ENCODE measurements at places on chromosomes 3 and 15.

GRCh38 chr15:35289024-35289617, 204.0 kb upstream of the NANOGP8 start:
- DNase-seq, result peak; percentile 48

DNA sequence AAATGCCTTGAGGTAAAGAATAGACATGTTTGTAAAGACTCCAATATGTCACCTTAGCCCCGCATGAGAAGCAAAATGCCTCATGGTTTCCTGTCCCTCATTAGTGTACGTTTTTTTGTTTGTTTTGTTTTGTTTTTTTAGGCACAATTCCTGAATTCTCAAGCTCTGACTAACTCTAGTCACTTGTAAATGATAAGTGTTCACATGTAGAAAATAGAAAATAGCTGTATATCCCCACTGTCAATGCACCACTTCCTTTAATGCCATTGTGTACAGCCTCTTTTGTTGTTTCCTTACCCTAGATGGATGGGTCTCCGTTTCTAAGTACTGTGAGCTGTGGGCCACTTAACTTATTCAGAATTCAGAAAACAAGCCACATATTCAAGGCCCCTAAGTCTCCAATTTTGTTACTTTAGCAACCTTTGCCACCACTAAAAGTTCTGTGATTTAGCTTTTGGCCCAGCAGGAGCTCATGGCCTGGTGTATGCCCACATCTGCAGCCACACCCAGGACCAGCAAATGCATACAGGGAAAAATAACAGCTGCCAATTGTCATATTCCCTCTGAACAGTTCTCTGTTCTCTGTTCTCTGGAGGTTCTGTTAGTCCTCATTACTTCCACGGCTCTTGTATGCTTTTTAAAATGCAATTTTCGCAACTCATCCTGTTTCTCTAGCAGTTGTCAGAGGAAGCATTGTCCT, 655.5 kb downstream of the GBE1 start:
- DNase-seq, result no peak

DNA sequence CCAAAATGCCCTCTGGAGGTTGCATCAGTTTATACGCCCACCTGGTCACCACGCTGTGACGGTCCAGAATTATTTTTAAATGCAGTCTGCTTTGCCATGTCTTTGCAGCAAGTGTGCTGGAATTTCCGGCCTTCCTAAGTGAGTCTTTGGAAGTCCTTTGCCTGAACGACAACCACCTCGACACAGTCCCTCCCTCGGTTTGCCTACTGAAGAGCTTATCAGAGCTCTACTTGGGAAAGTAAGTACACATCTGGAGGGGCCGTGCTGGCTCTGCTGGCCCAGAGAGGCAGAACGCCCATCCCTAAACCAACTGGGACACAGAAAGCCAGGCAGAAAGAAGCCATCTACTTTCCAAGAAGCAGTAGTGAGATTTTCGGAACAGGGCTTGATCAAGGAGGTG, 101.8 kb downstream of the LRRK1 start:
- DNase-seq, result peak; percentile 0

DNA sequence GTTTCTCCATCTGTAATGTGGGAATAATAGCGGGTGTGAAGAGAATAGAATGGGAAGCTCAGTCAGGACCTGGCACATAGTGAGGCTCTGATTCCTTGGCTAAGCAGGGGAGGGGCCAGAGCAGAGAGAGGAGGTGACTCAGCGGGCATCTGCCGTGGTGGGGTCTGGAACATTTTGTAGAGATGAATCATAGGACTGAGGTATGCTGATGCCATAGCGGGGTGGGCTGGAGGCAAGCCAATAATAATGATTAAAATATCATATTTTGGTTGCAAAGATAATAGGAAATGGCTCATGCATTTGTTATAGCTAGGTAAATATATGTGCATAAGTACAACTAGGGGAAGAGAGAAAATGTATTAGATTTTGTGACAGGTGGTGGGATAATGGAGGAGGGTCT, 11.2 kb downstream of the TGM4 start:
- no peak for DNase-seq

DNA sequence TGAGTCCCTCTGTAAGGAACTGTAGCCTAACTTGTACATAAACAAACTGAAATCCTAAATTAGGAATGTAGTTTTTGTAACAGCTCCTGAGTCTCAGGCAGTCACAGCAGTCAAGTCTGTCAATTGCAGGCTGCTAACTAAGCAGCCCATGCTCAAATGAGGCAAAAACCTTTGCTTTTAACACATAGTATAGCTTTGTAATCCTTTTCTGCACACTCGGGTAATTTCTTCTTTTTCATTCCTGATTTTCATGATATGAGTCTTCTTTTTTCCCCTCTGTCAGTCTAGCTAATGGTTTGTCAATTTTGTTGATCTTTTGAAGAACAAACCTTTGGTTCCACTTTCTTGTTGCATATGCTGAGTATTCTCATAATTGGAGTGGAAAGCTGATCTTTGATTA, 84.9 kb upstream of the LRRFIP2 start:
- DNase-seq, result no peak

DNA sequence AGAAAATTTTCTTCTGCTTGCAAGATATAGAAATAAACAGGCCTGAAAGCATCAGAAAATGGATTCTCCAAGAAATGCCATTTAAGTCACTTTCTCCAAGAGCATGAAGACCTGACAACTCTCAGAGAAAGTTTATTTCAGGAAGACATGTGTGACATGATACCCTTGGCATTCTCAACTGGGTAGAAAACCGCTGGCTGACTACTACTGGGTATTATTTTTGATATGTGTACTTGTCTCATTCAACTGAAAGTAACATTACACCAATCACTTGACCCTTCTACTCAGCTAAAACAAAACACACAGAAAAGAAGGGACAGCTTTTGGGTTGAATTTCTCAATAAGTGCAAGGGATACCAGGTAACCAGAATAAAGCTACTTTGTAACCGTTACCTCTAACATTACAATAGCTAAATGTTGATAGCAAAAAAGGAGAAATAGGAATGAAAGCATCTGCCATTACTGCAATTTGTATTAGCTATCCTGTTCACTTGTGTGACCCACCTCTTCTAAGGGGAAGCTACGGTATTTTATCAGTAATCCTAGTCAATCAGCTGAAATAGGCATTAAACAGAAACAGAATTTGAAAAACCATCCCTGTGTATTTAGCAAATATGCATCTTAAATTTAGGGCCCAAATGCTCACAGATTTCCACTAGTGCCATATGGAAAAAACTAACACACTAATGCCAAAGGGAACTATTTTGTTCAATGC, 7.3 kb downstream of the TRA2B start:
- no peak for DNase-seq

DNA sequence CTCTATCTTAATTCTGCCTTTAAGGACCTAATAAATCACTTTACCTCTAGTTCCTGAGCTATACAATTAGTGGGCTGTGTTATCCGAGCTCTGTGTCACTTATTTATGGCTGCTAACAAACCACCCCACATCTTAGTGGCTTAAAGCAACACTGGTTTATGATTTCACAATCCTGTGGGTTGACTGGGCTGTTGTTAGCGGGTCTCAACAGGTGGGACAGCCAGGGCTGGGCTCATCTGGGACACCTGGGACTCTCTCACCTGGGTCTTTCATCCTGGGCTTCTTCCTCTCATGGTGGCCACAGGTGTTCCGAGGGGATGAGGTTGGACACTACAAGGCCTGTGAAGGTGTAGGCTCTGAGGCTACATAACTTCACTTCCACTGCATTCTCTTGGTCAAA, 35.8 kb upstream of the CHST2 start:
- DNase-seq, result no peak

DNA sequence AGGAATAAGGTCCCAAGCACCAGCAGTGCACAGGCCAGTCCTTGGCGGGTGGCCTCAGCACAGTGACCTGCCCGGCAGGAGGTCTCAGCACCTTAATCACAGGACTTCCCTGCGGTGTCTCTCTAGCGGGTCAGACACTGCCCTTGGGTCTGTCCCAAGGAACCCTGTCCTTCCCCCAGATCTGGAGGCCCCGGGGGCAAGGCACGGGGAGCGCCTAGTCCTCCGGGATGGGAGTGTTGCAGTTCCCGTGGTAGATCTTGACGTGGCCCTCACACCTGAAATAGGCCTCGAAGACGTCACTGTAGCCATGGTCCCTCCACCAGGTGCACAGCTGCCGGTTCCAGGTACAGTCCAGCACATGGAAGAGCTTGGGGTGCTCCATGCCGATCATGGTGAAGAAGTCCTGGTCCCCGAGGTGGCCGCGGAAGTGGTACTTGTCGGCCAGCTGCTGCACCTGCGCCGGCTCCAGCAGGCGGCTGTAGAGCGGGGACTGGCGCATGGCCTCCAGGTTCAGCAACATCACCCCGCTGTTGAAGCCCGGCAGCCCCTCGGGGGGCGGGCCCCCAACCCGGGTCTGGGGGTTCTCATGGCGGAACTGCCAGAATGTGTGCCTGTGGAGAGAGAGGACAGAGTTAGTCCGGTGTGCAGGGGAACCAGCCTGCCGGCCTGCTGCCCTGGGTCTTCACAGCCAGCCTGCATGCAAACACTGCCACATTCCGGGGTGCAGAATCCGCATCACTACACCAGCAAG, 201.3 kb downstream of the XXYLT1 start:
- DNase-seq, result no peak

GRCh38 chr3:141740349-141740748, 2.3 kb downstream of the RNF7 start:
- no peak for DNase-seq

DNA sequence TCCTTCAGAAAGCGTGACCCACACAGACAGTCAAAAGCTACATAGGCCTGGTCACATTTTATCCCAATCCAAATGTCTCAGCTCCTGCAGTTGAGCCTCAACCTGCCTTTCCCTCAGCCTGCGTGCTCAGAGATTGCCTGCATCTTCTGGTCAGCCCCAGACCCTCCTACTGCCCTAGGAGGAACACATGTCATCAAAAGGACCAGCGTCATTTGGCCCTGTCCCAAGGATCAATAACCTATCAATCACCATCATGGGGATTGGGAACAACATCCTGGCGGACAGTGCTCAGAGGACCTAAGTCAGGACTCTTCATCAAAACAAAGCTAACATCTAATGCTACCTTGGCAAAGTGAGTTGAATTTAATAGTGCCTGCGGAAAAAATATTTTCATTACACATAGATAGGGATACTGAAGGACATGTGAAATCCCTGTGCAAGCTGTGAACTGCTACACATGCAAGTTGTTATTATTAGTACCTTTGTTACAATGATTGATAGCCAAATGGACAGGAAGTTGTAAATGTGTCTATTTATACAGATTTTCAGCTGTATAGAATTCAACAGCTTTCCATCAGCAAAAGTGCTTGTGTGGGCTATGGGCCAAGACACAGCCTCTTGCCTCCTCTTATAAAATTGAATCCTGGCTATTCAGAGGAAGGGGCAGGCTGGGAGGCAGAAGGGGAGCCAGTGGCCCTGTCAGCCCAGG, 47.7 kb downstream of the UMPS start:
- no peak for DNase-seq

GRCh38 chr15:76324066-76324465, 12.5 kb upstream of the ISL2 start:
- no peak for DNase-seq

GRCh38 chr15:67144609-67145311, 79.4 kb downstream of the SMAD3 start:
- DNase-seq, result peak; percentile 48

DNA sequence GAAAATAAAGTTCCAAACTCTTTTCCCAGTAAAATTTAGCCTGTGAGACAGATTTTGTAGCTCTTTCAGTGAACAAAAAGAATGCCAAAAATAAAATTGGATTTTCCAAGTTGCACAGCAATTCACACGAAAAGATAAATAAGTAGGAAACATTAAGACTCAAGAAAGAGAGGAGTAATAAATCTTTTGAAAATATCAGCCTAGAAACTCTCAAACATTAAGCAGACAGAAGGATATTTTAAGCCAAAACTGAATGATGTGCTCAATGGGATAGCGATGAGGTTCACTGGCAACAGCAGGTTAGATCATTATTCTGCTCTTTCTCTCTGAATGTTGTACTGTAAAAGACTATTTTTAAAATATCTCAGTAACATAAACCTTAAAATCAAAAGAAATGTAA, 115.0 kb downstream of the STAG1 start:
- no peak for DNase-seq

DNA sequence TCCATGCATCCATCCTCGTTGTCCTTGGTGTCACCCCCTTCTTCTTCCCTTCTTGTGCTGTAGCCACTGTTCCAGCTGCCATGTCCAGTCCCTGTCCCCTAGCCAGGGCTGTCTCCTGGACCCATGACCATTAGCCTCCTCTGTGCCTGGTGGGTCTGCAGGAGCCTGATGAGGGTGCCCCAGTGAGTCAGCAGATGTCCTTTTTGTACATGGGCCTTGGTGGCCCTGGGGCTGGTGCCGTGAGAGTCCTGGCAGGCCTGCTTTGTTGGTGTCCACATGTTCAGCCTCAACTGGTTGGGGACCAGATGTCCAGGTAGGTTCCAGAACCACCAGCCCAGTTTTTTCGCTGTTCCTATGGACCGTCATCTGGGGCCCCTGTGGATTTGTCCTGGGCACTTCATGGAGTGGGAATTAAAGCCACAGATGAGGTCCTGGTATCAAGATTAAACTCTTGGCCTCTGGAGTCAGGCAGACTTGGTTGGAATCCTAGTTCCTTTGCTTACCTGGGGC, 66.1 kb downstream of the FBLN2 start:
- DNase-seq, result no peak

DNA sequence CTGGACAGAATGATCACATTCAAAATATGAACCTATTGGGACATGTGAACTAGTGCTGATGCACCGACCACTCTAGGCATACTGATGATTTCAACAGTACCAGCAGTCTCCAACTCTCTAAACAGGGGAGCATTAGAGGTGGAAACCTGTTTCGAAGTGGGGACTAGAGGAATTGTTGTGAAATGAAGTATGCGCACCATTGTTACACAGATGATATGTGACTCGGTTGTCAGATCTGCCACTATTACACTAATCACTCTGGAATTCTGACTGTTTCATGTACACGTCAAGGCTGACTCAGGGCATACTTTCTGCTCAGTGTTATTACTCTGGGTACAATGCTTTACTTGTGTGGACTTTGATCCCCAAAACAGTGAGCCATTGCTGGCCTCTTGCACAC, 198.2 kb upstream of the UBE2E2 start:
- no peak for DNase-seq

DNA sequence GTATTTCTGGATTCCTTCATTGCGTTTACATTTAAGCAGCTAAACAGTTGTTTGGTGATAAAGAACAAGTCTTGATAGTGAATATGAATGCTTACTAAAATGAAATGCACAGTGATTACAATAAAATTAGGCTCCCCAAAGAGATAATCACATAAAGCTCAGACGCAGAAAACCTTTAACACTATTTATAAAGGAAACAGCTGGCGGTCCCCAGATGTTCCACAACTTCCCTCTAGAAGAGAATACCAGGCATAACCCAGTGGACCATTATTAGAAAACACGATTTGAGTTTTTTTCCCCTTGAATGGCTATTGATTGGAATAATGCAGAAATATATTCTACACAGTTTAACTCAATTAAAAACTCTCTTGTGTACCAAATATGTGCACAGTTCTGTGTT, 573.2 kb downstream of the DIPK2A start:
- no peak for DNase-seq

All from mucosa of descending colon (tissue), 3 donors.